Brain pericyte (primary cell): ENCODE measurements at places on chromosomes 16 and 17.

GRCh38 chr16:28531777-28532744 lies 6.7 kb downstream of the NUPR1 start:
- DNase-seq: no peak

- DNase-seq: no peak
Observed at GRCh38 chr17:43772877-43773648, 5.7 kb downstream of the DUSP3 start.

DNA sequence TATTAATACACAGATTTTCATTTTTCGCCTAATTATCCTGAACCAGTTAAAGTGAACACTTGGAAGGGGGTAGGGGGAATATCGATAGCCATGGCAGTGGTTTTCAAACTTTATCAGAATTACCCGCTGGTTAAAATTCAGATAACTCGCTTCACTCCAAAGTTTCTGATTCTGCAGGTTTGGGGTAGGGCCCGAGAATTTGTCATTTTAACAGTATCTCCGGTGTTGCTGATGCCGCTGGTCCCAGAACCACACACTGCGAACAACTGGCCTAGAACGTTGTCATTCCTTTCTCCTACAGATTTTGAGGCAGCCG lies 313 bp upstream of the NSRP1 start:
- no peak for DNase-seq

DNA sequence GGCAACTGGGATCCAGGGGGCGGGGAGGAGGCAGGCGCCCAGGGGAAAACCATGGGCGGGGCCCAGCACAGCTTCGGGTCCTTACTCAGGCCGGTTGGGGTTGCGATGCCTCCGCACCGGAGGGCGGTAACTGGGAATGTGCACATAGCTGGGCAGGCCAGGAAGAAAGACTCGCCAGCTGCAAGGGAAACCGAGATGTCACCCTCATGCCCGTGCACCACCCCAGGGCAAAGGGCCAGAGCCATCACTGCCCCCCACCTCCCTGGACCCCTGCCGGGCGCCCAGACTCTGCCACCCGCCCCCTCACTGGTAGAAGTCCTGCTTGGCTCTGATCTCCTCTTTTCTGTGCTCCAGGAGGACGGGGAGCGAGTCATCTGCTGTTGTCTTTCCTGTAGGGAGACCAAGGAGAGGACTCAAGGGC lies 6.7 kb downstream of the ALOX12B start:
- DNase-seq: no peak

DNA sequence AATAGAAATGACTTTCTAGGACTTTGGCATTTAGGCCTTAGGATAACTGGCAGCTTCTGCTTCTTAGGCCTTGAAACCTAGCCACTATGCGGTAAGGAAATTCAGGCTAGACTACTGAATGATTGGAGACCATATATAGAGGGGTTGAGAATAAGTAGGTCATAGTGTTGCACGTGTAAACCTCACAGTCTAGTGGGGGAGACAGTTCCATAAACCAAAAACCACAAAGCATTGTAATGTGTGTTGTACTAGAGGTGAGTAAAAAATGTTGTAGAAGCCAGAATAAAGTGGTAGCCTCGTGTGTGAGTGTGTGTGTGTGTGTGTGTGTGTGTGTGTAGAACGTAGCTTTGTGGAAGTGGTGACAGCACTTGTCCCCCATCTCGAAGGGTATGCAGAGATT lies 188.5 kb downstream of the MAP2K6 start:
- DNase-seq: no peak

GRCh38 chr16:13298666-13299065 lies 397.3 kb downstream of the SHISA9 start:
- DNase-seq: no peak

DNA sequence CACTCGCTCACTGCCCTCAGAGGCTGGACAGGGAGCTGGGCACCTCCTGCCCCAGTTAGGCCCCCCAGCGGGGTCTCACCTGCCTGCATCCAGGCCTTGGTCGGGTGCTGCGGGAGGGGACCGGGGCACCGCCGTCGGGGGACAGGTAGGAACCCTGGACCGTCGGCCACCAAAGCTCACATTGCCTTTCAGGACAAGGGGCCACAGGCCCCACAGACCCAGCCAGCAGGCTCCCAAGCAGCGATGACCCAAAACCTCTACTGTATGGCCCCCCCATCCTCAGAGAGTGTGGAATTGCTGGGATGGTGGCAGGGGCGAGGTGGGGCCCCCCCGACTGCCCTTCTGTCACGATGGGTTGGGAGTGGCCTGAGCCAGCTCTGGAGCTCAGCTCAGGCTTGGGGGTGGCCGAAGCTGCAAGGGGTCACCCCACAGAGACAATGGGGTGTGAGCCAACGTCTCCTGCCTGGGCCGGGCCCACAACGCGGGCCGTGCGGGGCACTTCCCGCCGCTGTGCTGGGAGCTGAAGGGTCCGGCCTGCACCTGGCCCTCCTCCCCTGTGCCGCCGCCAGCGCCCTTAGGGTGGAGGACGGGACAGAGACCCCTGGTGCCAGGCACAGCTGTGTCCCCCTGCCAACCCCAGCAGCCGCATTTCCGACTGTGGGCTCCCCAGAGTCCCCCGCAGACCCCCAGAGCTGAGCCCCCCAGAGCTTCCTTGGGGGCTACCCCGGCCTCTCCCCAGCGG lies 498 bp downstream of the IGFALS start:
- no peak for DNase-seq

DNA sequence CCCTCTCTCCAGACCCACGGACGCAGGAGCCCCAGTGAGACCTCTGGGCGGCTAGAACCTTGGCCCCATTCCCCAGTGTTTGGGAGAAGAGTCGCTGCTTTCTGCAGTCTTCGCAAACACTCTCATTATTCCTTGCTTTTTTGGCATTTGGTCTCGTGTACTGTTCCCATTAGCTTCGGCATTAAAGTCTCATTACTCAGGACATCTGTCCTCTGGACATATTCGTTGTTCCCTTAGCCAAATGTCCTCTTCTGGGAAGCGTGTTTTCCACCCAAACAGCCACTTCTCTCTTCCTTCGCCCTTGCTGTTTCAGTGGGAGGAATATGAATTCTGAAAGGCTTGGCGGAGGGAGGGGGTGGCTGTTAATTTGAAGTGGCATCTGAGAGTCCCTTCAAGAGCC lies 11.1 kb downstream of the SHISA6 start:
- DNase-seq: no peak

- no peak for DNase-seq
Observed at GRCh38 chr17:82076785-82077591, 11.4 kb upstream of the DUS1L start.

GRCh38 chr17:31320241-31320640 lies 1.2 kb downstream of the EVI2A start:
- DNase-seq: no peak

- DNase-seq: no peak
Observed at GRCh38 chr17:78010759-78011158, 52.3 kb downstream of the TNRC6C start.

GRCh38 chr17:12085076-12085949 lies 64.6 kb downstream of the MAP2K4 start:
- DNase-seq: no peak

DNA sequence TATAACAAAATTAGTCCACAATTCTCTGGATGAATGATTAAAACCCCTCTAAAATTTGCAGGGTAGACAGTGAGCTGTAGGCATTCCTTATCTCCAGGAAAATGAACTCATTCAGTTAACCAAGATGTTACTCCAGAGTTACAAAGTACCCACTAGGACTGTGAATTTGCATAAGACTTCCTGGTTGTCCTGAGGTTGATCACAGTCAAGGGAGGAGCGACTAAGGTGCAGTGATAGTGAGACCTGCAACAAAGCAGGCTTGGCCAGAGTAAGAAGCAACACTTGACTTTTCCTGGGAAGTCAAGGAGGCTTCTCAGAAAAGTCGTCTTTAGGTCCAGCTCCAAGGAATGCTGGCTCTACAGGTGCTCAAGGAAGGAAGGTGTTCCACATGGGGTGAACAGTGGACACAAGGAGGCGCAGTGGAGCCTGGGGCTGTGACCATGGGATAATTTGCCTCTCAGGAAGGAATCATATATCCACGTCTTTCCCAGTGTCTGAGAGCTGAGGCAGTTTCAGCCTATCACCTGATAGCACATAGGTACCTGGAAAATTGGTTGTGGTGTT lies 821.1 kb upstream of the EEF2KMT start:
- DNase-seq: no peak
